ENCODE measurements at places on chromosomes 2 and 18. TPM values are rescaled to one million over a fixed set of nuclear protein-coding genes. Genes with fewer than 3 reads are reported as not detected.

DNA sequence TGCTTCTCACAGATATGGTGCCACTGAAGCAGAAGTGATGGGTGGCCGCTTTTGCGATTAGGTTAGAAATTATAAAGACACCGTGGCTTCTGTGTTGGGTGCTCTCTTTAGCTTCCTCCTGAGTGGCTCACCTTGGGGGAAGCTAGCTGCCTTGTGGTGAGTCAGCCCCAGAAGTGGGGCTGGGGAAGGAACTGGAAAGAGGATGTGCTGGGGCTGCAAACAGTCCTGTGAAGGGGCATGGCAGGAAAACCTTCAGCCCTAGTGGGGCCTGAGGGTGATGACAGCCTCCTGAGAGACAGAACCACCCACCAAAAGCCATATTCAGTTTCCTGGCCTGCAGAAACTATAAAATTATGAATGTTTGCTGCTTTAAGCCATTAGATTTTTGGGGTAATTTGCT lies 8.9 kb upstream of the ASB18 start:
- DNase-seq: no peak

GRCh38 chr18:42742474-42742873 lies 373.0 kb downstream of the RIT2 start:
- no peak for DNase-seq

Gene HJURP
- 0.40 TPM for total RNA-seq

GRCh38 chr2:27871802-27872201 lies 18.4 kb downstream of the RBKS start:
- DNase-seq: no peak

Gene NEDD4L
- total RNA-seq: 51.4 TPM

- no peak for DNase-seq
Observed at GRCh38 chr2:54619660-54620231, 103.7 kb upstream of the EML6 start.

DNA sequence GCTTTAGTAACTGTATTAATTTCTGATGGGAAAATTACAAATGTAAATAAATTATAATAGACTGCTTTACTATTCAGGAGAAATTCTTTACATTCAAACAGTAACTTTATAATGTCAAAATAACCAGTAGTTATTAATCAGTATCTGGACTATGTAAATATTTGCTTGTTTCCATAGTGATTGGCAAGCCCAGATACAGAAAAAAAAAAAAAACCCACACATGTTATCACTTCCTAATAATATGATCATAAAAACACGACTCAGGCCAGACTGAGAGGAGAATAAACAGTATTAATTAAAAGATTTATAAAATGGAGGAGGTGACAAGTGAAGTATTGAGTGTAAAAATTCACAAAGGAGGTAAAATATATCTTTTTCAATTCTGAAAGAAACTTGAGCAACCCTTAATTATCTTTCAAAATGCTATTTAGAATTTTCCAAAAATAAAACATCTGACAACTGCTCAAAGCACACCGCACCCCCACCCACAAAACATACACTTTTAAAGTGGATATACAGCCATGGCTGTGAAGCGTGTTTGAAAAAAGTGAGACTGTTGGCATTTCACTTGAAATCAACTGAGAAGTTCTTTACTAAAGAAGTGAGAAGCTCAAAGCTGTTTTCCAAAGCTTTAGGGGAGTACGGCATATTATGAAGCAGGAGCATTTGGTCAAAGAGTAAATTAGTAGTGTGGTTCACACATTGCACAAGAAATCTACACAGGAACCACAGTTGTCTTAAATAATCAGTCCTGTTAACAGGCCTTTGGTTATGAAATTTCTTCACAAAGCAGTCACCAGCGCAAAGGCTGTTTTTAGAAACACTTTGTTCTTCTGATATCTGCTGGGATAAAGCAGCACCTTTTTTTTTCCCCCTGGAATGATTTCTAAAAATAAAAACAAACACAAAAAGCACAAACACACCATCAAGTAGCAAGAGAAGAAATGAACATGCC lies 475.8 kb downstream of the TXNL1 start:
- DNase-seq: no peak

DNA sequence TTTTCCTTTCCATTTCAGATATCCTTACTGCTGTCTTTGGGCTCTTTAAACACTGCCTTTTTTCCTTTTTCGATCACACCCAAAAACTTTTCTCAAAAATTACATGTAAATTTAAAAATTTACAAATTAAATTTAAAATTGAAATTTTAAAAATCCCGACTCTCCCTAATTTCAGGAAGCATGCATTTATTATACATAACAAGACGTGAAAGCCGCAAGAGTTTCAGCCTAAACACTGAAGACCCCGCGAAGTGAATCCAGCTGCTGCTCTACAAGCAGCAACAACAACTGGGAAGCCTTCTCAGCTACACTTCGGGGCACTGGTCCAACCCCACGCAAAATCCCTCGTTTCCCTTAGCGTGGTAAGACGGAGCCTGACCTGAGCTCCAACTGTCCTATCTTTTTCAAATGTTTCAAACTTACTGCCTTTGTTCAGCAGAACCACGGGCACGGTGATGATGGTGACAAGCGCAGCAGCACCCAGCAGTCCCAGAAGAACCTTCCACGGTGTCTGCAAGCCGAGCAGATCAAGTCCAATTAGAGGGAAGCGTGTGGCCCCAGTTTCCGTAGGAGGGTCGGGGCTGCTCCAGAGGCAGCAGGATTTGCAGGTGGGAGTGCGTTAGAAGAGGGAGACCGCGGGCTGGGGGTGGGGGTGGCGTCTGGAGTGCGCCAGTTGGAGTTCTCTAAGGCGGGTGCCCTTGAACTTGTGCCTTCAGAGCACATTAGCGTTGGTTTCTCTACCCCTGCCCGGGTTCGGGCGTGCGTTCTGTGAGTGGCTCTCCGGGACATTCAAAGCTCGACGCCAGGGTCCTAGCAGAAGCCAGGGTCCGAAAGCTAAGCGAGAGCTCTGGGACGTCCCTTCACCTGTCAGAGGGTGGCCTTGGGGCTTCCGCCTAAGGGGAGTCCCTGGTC lies 783 bp downstream of the DPP4 start:
- DNase-seq: no peak

Gene LRRC30
- not detected for total RNA-seq

- DNase-seq: no peak
Observed at GRCh38 chr2:172894689-172895387, 159.2 kb downstream of the RAPGEF4 start.

DNA sequence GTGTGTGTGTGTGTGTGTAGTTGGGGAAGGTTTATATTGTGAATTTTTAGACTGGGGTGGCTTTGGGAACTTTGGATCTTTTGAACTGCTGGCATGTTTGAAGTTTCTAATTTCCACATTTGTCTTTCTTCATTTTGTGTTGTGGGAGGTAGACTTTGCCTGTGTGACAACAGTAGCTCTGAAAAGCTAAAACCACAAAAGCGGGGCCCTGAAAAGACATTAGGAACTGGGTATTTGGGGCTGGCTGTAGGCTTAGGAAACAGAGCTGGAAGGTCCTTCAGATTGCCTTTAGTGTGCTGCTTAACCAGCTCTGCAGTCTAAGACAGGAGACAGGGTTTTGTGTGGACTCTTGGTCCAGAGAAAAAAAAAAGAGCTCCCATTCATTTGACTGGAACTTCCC lies 27.2 kb upstream of the DOCK10 start:
- DNase-seq: no peak

DNA sequence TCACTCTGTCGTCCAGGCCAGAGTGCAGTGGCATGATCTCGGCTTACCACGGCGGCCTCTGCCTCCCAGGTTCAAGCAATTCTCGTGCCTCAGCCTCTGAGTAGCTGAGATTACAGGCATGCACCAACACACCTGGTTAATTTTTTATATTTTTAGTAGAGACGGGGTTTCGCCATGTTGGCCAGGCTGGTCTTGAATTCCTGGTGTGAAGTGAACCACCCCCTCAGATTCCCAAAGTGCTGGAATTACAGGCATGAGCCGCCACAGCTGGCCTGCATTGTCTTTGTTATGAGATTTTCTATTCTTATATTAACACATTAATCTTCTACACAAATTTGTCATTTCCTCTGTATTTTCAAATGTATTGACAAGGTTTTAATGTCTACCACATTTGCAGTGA lies 75.2 kb downstream of the SEPTIN10 start:
- no peak for DNase-seq

GRCh38 chr18:3712491-3712890 lies 262.5 kb downstream of the TGIF1 start:
- DNase-seq: no peak

DNA sequence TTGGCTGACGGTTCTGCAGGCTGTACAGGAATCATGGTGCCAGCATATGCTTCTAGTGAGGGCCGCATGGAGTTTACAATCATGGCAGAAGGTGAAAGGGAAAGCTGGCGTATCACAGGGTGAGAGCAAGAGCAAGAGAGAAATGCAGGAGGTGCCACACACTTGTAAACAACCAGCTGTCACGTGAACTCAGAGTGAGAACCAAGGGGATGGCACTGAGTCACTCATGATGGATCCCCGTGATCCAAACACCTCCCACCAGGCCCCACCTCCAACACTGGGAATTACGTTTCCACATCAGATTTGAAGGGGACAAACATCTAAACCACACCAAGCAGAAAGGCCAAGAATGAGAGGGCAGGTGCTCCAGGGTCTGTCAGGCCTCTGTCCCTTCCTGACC lies 185.0 kb upstream of the PID1 start:
- DNase-seq: no peak

DNA sequence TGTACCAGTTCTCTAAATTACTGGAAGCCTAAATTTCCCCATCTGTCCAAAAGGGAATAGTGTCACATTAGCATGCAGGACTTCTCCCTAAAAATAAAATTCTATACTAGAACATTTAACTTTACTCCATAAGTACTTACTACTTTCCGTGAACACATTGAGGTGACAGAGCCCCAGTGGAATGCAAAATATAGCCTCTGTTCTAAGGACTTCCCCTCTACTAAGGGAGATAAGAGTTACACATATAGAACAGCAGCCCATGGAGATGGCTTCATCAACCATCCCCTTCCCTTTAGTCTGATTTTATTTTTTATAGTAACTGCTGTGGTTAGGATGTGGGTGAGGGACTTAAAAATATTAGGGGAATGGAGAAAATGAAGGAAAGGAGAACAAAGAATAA lies 68.9 kb upstream of the STPG4 start:
- no peak for DNase-seq

- no peak for DNase-seq
Observed at GRCh38 chr2:212484563-212485080, 54.0 kb downstream of the ERBB4 start.

- peak; percentile 42 for DNase-seq
Observed at GRCh38 chr2:66364495-66365333, 70.2 kb upstream of the MEIS1 start.
